Nephron progenitor cell (in vitro differentiated cells): ENCODE measurements at places on chromosomes 5 and 9.

DNA sequence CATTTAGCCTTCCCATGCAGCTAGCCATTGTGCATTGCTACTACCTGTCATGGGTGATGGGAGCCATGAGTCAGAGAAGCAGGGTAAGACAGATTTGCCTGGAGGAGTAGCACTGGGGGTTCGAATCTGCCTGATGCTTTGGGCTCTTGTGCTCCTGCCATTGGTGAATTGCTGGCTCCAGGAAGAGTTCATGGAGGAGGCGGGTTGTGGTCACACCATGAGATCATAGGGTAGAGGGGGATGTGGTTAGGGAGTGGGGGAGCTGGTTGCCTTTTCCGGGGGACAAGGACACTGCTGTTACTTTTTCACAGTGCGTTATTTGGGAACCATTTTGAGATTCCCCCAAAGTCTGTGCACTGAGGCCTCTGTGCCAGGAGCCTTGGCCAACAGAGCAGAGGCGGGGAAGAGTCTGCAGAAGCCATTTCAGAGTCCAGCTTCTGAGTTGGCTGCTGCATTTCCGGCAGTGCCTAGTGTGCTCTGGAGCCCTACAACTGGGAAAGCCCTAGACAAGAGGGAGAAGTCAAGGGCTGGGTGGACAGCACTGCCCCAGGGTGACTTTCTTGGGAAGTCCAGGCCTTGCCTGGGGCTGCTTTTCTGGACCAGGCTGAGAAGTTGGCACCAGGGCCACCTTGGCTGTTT is 6.2 kb downstream of the ANGPTL2 start:
- no peak for DNase-seq

GRCh38 chr5:5278815-5279381 is 138.8 kb downstream of the ADAMTS16 start:
- no peak for DNase-seq

DNA sequence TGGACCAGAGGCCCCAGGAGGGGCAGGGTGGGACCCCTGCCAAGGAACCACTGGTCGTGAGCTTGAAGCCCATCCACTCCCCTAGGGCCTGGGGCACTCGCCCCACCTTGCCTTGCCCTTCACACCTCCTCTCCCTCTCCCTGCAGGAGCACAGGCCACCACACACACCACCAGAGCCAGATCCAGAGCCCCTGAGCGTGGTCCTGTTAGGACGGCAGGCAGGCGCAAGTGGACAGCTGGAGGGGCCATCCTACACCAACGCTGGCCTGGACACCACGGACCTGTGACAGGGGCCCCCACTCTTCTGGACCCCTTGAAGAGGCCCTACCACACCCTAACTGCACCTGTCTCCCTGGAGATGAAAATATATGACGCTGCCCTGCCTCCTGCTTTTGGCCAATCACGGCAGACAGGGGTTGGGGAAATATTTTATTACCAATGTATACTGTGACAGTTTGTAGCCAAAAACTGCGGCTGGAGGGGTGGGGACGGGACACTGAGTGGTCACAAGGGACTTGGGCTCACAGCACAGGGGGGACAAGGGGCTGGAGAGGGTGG is 14.5 kb downstream of the GPRIN1 start:
- DNase-seq, result no peak

DNA sequence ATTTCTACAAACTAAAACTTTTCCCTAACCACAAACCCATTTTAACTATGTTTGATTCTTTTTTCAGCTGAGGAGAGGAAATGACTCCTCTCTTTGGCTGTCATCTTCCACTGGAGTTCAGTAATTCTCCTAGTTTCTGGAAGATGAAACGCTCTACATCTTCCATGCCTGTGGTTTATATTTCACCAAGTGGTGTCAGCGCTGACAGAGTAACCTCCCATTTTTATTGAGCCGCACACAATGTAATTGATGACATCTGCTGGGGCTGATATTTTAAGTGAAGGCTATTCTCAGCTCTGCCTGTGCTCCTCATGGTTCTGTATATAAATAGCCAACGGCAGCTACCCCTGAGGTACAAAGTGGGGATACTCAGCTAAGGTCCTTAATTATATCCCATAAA is 234.6 kb downstream of the SPOCK1 start:
- DNase-seq, result no peak

DNA sequence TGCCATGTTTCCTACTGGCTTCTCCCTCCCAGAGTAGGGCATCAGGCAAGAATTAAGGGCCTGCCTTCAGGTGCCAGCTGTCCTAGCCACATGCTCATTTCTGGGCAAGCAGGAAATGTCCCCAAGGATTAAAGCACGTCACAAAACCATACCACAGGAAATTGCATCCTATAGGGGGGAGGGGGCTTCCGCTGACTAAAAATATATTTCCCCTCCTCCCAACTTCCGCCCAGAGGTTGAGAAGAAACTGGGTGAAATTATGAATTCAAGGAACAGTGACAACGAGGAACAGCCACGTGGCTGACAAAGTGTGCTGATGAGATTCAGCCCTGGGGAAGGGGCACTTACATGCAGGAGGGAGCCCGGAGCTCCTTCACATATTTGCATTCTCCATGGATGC is 4.1 kb downstream of the HBEGF start:
- DNase-seq, result no peak

- DNase-seq, result no peak
These were observed 508.4 kb upstream of the SEMA6A start for GRCh38 chr5:117082977-117083376.

DNA sequence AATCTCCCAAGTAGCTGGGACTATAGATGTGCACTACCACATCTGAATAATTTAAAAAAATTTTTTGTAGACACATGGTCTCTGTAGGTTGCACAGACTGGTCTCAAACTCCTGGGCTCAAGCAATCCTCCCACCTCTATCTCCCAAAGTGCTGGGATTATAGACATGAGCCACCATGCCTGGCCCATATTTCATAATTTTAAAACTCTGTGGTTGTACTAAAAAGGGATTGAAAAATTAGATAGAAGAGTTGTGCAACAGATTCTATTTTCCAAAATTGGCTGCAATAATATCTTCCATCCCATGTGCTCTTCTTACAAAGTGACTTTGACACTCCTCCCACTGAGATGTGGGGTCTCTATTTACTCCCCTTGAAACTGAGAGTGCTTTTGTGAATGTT is 7.6 kb upstream of the UHRF2 start:
- no peak for DNase-seq

DNA sequence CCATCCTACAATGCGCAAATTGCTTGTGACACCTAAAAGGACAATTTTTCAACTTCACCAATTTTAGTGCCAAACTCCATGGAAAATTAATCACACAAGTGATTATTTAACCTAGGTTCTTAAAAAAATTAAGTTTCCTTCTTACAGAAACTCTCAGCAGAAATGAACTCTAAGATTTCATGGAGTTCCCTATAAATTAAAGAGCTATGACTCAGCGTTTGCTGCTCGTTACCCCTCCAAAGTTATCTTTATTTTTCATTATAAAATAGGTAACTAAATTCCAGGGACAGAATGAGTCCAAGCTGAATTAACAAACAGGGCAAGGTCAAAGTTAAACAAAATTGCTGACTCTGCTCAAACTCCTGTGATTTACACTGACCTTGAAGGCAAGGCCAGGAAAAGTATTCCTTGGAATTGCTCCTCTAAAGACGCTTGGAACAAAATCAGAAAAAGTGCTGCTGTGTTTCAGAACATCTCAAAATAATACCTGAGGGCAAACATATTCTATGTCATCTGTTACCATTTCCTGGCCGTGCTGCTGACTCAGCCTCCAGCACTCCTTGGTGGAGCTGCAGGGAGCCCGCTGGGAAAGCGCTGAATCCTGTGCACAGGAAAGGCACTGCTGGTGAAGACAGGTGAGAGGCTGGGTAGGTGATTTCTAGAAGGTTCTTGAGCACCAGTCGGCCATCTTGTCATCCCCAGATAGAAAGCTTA is 2.5 kb upstream of the CMBL start:
- DNase-seq, result no peak
